ENCODE measurements at places on chromosomes 5 and 9.
A peak's percentile ranks its signal among the peaks of the same experiment; 100 is the strongest.

DNA sequence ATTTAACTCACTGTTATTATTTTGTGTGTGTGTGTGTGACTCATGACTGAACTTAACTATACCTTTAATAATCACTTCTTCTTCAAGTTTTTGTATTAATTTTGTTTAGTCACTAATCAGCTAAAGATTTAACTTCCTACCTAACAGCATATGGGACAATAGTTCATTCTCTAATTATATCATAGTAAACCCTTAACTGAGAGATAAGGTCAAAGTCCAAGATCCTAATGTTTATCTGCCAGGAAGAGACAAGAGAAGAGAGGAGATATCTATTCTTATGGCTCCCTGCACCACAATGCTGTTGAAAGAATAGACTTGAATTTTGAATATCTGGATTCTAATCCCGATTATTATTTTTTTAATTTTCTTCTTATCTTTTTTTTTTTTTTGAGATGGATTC lies 28.1 kb downstream of the FREM1 start:
- no peak for DNase-seq

GRCh38 chr9:96187151-96187555 lies 114.8 kb downstream of the HSD17B3 start:
- no peak for DNase-seq

DNA sequence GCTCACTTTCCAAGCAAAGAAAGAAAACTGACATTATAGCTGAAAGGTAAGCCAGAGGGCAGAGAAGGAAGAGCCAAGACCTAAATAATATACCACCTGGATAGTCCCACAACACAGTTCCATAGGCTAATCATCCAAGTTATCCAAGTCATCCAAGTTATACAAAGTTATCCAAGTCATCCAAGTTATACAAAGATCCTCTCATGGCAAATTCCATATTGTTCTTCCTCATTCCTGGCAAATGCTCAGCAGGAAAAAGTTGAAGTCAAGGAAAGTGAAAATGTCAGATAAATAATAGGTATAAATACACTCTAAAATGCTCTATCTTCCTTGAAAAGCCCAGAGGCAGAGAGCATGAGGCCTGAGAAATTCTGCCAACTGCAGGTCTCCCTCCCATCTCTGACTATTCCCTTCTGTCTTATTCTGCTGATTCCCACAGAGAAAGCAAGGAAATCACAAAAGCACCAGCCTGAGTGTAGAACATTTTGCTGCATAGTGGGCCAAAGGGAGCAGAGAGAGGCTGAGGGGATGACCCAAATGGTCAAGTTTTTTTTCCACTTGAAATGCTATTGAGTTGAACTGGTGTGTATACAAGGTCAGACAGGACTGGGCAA lies 12.5 kb downstream of the MCTP1 start:
- no peak for DNase-seq

- no peak for DNase-seq
Observed at GRCh38 chr5:144276034-144276822, 105.6 kb downstream of the KCTD16 start.

GRCh38 chr5:176559683-176560082 lies 10.5 kb downstream of the CDHR2 start:
- DNase-seq, result no peak

DNA sequence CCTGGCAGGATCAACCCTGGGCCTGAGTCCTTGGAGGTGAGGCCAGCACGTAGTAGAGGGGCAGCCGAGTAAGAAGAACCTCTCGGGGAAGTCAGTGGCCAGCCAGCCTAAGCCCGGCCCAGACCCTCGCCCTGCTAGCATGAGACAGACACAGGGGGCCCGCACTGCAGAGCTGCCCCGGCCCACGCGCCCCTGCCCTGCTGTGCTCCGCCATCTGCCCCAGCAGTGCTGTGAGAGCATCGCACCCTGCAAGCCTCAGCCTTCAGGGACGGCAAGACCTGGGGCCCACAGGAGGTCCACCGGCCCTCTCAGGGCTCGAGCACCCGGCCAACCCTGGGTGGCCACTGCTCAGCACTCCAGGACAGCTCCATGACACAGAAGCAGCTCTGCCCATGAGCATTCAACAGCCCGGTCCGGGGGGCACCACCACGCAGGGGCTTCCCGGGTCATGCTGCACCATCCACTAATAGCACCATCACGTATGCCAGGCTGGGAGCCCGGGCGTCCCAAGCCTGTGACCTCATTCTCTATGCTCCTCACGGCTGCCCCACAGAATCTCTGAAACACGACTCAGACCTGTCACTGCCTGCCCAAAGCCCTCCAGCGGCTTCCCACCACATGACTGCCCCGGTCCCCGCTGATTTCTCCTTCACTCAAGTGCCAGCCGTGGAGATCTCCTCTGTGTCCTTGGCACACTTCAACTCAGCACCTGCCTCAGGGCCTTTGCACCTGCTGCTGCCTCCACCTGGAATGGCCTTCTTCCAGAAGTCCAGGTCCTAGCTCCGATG lies 38.1 kb downstream of the ADAMTS2 start:
- DNase-seq, result no peak

DNA sequence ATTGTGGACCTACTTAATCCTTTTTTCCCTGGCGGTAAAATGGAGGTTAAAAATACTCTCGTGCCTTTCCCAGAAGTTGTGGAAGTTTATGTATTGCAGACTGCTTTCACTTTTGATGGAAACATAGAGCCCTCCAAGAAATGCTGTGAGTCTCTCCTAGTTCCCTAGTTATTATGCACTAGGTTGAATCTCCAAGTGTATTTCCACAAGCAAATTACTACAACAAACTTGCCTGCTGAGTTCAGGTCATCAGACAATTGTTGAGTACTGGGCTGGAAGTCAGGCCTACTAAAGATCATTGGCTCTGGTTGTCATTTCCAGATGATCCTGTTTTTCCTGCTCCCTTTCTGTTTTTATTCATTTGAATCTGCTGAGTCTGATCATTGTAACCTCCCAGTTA lies 104.1 kb downstream of the CD180 start:
- DNase-seq, result no peak

DNA sequence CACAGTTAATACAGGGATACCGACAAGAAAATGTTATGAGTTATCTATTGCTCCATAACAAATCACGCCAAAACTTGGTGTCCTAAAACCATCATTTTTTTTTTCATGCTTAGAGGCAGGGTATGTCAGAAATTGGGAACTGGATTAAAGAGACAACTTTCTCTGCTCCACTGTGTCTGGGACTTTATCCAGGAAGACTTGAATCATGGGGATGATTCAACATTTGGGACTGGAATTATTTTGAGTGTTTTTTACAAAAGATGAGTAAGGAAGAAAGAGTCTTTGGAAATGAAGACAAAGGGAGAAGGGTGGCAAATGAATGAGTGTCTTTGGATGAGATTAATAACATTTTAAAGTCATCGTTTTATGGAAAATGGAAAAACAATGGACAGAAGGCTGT lies 1883.7 kb upstream of the C9orf72 start:
- DNase-seq, result no peak

- no peak for DNase-seq
Observed at GRCh38 chr5:141322261-141322660, 1.7 kb upstream of the TAF7 start.

DNA sequence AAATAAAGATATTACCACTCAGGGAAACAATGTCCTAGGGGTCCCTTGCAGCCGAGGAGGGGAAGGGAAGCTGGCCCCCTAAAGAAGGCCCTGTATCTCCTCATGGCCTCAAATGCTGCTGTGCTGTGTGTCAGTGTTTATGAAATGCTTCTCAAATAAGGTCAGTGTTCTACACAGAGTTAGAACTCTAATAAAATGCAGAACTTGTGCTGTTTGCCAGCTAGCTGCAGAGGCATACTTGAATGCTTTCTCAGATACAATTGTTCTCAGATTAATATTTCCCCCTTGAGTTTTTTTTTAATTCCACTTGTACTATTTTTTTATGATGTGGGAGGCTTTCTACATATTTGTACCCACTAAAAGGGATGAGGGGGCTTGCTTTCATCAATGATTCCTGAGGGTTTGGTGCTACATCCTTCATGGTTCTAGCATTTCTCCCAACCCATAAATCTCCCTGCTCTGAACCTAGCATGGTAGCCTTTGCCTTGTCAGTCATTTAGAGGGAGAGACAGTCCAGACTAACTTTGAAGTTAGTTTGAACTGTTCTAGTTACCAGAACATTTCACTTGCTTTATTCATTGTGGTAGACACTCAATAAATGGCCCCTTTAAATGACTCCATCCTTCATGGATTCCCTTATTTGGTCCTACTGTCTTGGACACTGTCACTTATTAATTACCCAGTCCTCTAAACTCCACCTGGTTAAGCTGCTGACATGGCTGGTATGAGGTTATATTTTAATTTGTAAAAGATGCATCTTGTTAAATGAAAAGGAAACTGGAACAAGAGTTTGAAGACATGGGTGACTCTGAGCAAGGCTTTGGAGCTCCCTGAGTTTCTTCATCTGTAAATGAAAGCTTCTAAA lies 12.6 kb downstream of the SLIT3 start:
- DNase-seq, result no peak

DNA sequence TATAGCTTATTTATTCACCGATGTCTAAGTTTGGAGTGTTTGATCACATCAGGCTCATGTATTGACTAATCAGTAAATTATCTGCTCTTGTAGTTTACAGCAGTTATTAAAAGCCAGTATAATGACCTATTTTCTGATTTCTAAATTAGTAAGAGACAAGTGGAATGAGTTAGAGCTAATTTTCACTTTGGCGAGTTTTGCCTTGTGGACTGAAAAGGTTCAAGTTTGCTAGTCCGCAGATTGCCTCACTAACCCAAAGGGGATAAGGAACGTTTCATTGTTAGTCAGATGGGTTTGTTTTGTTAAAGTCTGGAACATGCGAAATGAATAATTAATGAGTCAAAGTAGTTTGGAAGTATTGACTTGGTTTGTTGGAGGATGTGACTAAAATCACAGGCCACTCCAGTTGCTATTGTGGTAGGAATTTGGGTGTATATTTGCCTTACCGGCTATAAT lies 40.1 kb downstream of the SMARCA2 start:
- DNase-seq, result no peak

DNA sequence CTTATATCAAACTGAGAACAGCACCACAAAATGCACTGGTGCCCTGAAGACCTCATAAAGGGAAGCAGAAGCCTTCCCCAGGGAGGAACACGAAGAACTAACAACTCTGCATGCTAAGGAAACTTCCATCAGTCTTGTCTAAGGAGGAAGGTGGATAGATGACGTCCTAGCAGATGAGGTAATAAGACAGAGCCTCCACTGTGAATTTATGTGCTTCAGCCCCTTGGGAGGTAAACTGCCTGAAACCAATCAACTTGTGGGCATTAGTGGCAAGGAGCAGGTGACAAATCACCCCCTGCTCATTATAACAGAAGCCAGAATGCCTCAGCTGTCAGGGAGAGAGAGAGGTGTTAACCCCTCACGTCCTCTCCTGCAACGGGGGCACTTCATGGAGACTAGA lies 48.9 kb upstream of the SPIN1 start:
- peak; percentile 49 for DNase-seq

DNA sequence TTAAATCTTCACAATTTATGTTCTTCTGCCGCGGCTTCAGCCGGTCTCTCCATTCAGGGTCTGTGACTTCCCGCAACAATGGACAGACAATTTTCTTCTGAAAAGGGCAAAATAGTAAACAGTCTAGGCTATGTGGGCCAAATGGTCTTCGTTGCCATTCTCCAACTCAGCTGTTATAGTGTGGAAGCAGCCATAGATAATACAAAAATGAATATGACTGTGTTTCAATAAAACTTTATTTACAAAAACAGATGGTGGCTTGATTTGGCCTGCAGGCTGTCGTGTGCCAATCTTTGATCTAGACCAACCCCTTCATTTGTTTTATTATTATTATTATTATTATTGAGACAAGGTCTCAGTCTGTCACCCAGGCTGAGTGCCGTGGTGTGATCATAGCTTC lies 28.1 kb downstream of the ATOX1 start:
- no peak for DNase-seq

DNA sequence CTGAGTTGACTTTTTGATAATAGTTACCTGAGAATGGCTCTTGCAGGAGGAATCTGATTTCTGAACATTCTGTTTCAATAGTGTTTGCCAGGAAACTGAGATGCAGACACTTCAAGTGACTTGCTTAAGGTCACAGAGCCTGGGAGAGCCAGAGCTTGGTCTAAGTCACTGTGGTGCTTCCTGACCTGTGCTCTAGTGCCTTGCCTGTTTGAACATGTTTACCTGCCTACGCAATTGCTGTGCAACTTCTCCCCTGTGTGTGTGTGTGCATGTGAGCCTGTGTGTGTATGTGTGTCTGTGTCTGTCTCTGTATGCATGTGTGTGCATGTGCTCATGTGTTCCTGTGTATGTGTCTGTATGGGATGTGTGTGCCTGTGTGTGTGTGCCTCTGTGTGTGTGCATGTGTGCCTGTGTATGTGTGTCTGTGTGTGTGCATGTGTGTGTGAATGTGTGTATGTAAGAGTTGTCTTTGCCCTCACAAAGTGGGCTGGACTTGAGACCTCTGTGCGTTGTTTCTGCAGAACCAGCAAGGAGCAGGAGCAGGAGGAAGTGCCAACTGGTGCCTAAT lies 185.8 kb downstream of the GADD45G start:
- DNase-seq, result no peak

DNA sequence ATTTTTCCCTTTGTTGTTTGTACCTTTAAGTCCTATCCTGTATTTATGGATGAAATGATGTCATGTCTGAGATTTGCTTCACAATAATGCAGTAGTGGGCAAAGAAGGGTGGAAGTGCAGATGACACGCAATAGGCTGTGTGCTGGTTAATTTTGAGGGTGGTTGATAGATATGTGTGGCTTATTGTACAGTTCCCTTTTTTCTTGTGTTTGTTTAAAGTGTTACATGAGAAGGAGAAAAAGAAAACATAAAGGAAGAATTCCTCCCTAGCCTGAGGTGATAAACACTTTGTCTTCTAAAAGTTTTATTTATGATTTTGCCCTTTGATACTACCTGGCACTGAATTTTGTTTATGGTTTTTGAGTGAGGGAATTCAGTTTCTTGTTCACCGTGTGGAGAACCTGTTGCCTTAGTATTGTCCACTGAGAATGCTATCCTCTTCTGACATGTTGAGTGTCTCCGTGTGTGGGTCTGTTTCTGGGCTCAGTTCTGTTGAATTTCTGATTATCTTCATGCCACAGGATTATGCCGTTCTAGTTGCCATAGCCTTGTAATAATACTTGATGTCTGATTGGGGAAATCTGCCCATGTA lies 52.3 kb upstream of the FAM120AOS start:
- peak; percentile 80 for DNase-seq

DNA sequence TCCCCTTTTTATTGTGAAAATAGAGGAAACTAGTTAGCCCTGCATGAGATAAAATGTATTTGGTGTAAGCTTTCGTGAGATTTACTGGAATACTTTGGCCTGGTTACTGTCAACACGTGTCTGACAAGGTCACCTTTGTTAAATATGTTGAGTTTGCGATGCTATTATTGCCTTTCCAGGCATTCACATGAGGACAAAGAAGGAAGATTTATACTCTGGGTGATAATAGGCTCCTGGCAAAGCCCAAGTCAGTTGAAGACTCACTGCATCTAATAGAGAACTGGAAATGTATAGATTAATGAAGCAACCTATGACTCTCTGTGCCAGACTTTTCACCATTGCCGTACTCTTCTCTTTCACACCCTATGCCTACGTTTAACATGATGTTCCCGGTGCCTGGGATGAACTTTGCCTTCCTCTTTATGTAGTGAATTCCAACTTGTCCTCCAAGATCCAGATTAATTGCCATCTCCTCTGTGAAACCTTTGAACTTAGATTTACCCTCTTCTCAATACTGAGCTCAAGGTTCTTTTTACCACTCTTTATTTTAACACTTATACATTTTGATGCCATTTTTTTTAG lies 33.9 kb downstream of the ITGA2 start:
- DNase-seq, result no peak
